ENCODE measurements at places on chromosomes 1 and 21. TPM values are rescaled to one million over a fixed set of nuclear protein-coding genes. Genes with fewer than 3 reads are reported as not detected.

The EIF2D gene
- 62.1 TPM for total RNA-seq

DNA sequence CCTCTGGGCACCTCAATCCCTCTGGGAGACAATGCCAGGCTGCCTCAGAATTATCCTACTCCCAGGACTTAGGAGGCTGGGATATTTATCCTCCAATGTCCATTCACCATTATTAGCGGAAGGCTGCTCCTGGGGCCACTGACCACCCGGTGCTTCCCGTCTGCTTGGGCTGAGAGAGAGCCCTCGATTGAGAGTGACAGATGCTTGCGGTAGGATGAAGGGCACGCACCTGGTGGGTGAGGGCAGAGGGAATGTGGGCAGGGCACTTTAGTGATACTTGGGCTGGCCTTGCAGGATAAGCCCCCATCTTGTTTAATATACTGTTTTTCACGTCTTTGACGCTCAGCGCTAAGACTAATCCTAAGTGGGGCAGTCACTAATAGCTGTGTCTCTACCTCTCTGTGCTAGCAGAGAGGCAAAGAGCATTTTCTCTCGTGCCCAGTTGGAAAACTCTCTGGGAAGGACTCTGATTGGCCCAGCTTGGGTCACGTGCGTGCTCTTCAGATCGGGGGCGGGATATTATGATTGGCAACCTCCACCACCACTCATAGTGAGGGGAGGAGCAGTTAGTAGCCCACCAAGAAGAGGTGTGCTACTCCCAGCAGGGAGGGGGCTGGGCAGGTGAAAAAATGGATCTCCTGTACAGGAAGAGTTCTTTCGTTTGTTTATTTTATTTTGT is 10.6 kb upstream of the PARS2 start:
- DNase-seq, result no peak
- H3K4me1 ChIP-seq, result no peaks in the 10 kb centered on the region
- H3K27ac ChIP-seq, result no peak overlapping the region
- no peak overlapping the region for H3K4me3 ChIP-seq

DNA sequence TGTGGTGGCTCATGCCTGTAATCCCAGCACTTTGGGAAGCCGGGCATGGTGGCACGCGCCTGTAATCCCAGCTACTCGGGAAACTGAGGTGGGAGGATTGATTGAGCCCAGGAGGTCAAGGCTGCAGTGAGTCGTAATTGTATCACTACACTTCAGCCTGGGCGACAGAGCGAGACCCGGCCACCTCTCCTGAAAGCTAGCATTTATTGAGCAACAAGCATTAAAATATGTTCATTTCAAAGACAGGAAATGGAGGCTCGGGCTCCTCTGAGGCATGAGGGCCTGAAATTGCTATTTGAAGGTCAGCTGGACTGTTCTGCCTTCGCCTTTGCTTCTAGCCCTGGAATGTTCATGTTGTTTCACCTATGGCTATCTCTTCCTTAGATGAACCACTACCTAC is 34.5 kb downstream of the SPATA21 start:
- peaks cover 4% of the 10 kb centered on the region for H3K36me3 ChIP-seq
- no peak for DNase-seq
- H3K27me3 ChIP-seq, result no peaks in the 10 kb centered on the region
- peaks cover 6% of the 10 kb centered on the region for H3K4me1 ChIP-seq
- H3K27ac ChIP-seq, result no peak overlapping the region

The C1QC gene
- 36.0 TPM for total RNA-seq

The PTPRC gene
- total RNA-seq, result 11.5 TPM

The LRRIQ3 gene
- 1.6 TPM for total RNA-seq

- peaks cover 5% of the 10 kb centered on the region for H3K4me1 ChIP-seq
- DNase-seq, result no peak
- H3K4me3 ChIP-seq, result no peak overlapping the region
- no peaks in the 10 kb centered on the region for H3K36me3 ChIP-seq
- H3K27me3 ChIP-seq, result no peaks in the 10 kb centered on the region
Observed at GRCh38 chr1:165496501-165496900, 47.3 kb upstream of the LRRC52 start.

- no peak overlapping the region for H3K4me3 ChIP-seq
- H3K27me3 ChIP-seq, result no peaks in the 10 kb centered on the region
- H3K4me1 ChIP-seq, result peaks cover 10% of the 10 kb centered on the region
- DNase-seq, result no peak
- H3K27ac ChIP-seq, result no peak overlapping the region
Observed at GRCh38 chr1:1796466-1796865, 18.2 kb upstream of the NADK start.

The TNFRSF8 gene
- total RNA-seq, result not detected

GRCh38 chr21:44506279-44507255 is 33.4 kb downstream of the KRTAP10-1 start:
- H3K27ac ChIP-seq, result no peak overlapping the region
- no peak for DNase-seq
- no peaks in the 10 kb centered on the region for H3K36me3 ChIP-seq
- peaks cover 12% of the 10 kb centered on the region for H3K4me1 ChIP-seq
- no peaks in the 10 kb centered on the region for H3K27me3 ChIP-seq

The SLC26A9 gene
- total RNA-seq, result 4.8 TPM

- no peaks in the 10 kb centered on the region for H3K27me3 ChIP-seq
- peak overlapping the region; percentile 60 for H3K27ac ChIP-seq
- peak; percentile 45 for DNase-seq
- no peaks in the 10 kb centered on the region for H3K36me3 ChIP-seq
- H3K4me1 ChIP-seq, result peaks cover 15% of the 10 kb centered on the region
Observed at GRCh38 chr1:224874775-224875174, 54.7 kb upstream of the DNAH14 start.

- no peak for DNase-seq
- no peaks in the 10 kb centered on the region for H3K27me3 ChIP-seq
- H3K36me3 ChIP-seq, result no peaks in the 10 kb centered on the region
- peaks cover 11% of the 10 kb centered on the region for H3K4me1 ChIP-seq
Observed at GRCh38 chr1:11272544-11272831, 510 bp upstream of the UBIAD1 start.

- peaks cover 7% of the 10 kb centered on the region for H3K4me1 ChIP-seq
- no peaks in the 10 kb centered on the region for H3K36me3 ChIP-seq
- DNase-seq, result peak; percentile 28
- no peak overlapping the region for H3K4me3 ChIP-seq
- no peaks in the 10 kb centered on the region for H3K27me3 ChIP-seq
Observed at GRCh38 chr1:201400852-201401230, 1.7 kb upstream of the LAD1 start.

DNA sequence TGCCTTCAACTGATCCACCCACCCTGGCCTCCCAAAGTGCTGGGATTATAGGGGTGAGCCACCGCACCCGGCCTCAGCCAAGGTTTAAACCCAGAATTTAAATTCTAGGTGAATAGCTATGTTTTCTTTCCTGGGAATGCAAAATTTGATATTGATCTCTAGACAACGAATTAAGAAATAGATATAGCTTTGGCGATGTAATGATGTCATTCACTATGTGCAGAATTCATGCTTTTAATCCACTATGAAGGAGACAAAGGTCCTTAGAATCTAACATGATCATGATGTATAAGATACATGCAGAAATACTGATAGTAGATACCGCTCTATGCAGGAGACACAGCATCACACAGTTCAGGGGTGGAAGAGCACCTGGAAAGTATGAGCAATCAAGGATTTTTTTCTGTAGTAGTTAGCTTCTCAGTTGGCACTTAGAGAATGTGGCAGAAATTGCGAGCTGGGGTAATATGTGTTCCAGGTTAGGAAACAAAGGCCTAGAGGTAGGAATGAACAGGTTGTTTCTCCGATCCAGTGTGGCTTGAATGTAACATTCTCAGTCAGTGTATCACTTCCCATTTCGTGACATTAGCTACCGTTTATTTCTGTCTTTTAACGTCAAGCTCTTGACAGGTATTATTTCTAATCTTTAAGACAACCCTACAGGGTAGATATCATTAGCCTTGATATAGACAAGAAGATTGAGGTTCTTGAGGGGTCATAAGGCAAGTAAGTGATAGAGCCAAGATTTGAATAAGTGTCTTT is 3.0 kb upstream of the CEP350 start:
- H3K4me3 ChIP-seq, result no peak overlapping the region
- no peak for DNase-seq
- peaks cover 15% of the 10 kb centered on the region for H3K4me1 ChIP-seq
- no peaks in the 10 kb centered on the region for H3K36me3 ChIP-seq
- H3K27ac ChIP-seq, result no peak overlapping the region
- no peaks in the 10 kb centered on the region for H3K27me3 ChIP-seq

DNA sequence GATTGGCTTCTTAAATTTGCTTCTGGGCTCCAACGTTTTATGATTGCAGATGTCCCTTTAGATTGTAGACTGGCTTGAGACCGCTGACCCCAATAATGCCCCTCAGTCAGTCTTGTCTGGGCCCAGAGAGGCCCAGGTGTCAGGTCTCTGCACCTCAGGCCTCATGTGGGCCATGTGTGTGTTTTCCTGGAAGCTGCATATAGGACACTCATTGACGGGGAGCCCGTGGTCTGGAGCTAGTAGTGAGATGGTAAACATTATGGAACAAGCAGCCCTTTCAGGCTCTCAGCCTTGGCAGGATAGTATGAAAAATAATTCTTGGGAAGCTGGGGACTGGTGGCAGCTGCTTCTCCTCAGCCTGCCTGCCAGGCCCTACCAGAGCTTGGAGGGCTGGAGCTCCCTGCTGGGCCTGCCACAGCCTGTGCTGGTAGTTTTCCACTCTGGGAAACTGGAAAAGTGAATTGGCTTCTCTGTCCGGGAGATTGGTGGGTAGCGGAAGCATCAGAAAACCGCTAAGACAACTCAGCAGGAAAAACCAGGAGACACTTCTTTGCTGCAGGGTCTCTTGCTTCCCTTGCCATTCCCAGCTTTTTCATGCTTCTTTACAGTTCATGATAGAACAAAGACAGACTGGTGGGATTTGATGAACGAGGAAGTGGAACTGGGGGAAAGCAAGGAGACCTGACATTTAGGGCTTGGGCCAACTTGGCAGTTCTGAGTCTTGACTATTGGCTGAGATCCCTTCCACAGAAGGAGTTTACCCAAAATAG is 57.8 kb upstream of the HSD17B7 start:
- peak overlapping the region; percentile 17 for H3K27ac ChIP-seq
- no peaks in the 10 kb centered on the region for H3K36me3 ChIP-seq
- DNase-seq, result no peak

The TTC34 gene
- 2.2 TPM for total RNA-seq

- H3K4me1 ChIP-seq, result no peaks in the 10 kb centered on the region
- DNase-seq, result no peak
- no peaks in the 10 kb centered on the region for H3K27me3 ChIP-seq
- H3K27ac ChIP-seq, result no peak overlapping the region
- no peak overlapping the region for H3K4me3 ChIP-seq
- H3K36me3 ChIP-seq, result no peaks in the 10 kb centered on the region
Observed at GRCh38 chr1:78122389-78122788, 76.6 kb downstream of the GIPC2 start.

The ANXA9 gene
- total RNA-seq, result 10.3 TPM

The NPR1 gene
- 35.1 TPM for total RNA-seq

DNA sequence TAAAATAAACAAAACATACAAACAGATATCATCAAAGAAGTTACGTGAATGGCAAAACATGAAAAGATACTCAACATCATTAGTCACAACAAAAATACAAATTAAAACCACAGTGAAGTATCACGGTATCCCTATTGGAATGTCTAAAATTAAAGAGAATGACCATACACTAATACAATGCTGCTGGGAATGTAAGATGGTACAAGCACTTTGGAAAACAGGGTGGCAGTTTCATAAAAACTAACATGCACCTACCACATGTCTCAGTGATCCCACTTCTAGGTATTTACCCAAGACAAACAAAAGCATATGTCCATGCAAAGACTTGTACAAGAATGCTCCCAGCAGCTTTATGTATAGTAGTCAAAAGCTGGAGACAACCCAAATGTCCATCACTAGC is 69.1 kb downstream of the HSF2BP start:
- DNase-seq, result no peak
- H3K4me1 ChIP-seq, result peaks cover 17% of the 10 kb centered on the region
- no peaks in the 10 kb centered on the region for H3K36me3 ChIP-seq
- no peak overlapping the region for H3K27ac ChIP-seq

Data from thyroid gland (tissue), 4 donors.